ENCODE measurements at places on chromosomes 4 and X.

DNA sequence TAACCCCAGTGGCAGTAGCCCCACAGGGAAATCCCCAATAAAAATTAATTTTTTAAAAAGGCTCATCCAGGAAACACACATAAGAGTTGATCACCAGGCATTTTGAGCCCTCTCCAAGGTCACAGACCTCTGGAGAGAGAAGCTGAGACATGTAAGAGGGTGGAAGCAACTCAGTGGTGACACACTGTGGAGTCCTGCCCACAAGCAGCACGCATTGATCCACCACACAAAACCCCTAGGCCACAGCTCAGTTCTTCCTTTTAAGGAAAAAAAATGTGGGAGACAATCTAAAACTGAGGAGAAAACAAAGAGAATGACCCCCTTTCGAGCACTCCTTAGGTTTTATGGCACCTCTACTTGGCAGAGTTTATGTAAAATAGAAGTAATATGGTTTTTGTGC is 71.7 kb upstream of the S100G start:
- DNase-seq: no peak

- no peak for DNase-seq
Measured at GRCh38 chrX:20593836-20594235, 327.1 kb upstream of the RPS6KA3 start.

- DNase-seq: no peak
Measured at GRCh38 chr4:81257021-81257420, 42.0 kb upstream of the PRKG2 start.

DNA sequence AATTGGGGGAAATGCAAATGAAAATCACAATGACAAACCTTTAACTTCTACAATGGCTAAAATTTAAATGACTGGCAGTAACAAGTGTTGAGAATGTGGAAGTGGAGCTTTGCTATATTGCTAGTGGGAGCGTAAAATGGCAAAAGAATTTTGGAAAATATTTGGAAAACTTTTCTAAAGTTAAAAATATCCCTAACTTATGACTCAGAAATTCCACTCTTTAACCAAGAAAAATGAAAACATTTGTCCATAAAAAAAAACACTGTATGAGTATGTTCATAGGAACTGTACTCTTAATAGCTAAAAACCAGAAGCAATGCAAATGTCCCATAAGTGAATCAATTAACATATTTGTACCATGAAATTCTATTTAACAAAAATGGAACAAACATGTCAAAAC is 3.6 kb downstream of the TBCK start:
- DNase-seq: no peak

- no peak for DNase-seq
Measured at GRCh38 chr4:48331577-48332330, 9.6 kb upstream of the SLAIN2 start.

DNA sequence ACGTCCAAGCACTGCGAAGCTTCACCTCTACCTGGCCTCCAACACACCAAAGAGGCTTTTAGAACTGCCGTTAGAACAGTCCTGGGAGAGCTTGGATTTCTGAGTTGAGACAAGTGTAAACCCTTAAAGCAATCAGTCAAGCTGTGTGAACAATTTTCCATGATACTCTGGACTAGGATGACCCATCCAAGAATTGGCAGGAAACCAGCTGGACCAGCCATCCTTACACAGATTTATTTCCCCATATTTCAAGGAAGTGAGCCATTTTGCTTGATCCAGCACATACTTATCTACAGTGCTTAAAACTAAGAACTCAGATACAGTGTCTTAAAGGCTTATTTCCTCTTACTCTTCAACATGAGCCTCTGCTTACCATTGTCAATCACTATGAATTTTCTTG is 340.7 kb upstream of the HS3ST1 start:
- no peak for DNase-seq

GRCh38 chr4:2806390-2807355 is 13.8 kb downstream of the SH3BP2 start:
- no peak for DNase-seq

- DNase-seq: no peak
Measured at GRCh38 chr4:149552601-149553000, 263.0 kb downstream of the IQCM start.

GRCh38 chr4:159143687-159144086 is 40.8 kb downstream of the RAPGEF2 start:
- DNase-seq: no peak

- DNase-seq: no peak
Measured at GRCh38 chr4:76624241-76624681, 189.2 kb downstream of the SHROOM3 start.

All from ureter (tissue), 1 donor.